ENCODE measurements at places on chromosomes 16 and 17.
A peak's percentile ranks its signal among the peaks of the same experiment; 100 is the strongest.

- DNase-seq, result no peak
Measured at GRCh38 chr17:55248077-55248476, 16.7 kb upstream of the HLF start.

DNA sequence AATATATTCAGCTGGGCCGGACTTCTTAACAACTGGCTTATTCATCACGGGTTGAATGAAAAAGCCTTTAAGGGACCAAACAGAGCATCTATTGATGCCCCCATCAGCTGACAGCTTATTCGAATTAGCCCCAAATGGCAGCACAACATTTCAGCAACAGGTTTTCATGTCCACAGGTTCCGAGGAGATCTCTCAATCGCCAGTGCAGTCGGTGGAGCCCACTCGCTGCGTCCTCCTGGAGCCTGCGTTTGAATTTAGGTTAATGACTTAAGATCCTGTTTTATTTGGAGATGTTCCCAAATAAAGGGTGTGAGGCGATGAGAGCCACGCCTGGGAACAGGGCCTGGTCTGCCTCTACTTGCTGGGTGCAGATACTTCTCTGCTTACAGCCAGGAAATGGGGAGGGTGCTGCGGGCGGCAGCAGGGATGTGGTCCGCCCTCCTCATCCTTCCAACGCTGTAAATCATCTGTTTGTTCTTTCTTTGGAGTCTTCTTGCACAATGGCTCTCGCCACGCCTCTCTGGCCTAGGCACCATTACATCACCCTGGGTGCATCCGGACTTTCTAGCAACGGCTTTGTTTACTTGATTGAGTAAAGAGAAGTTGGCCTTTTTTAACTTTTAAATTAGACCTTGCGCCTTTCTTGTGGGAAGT lies 22.6 kb downstream of the NDE1 start:
- DNase-seq, result peak; percentile 58

DNA sequence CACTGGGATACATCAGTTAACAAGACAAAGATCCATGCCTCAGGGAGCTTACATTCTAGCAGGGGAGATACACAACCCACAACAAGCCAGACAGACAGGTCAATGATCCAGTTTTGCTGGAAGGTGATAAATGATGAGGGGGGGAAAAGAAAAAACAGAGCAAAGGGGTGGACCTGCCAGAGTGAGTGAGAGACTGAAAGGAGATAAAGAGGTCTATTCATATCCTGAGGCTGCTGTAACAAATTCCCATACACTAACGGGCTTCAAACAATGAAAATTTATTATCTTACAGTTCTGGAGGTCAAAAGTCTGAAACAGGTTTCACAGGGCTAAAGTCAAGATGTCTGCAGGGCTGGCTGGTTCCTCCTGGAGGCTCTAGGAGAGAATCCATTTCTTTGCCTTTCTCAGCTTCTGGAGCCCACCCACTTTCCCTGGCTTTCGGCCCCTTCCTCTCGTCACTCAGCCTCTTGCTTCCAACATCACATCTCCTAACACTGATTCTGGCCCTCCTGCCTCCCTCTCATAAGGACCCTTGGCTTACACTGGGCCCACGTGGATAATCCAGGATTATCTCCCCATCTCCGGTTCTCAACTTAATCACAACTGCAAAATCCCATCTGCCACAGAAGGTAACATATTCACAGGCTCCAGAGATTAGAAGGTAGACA lies 81.5 kb downstream of the GAS7 start:
- DNase-seq, result no peak

GRCh38 chr17:47822785-47823184 lies 1.2 kb upstream of the OSBPL7 start:
- no peak for DNase-seq

DNA sequence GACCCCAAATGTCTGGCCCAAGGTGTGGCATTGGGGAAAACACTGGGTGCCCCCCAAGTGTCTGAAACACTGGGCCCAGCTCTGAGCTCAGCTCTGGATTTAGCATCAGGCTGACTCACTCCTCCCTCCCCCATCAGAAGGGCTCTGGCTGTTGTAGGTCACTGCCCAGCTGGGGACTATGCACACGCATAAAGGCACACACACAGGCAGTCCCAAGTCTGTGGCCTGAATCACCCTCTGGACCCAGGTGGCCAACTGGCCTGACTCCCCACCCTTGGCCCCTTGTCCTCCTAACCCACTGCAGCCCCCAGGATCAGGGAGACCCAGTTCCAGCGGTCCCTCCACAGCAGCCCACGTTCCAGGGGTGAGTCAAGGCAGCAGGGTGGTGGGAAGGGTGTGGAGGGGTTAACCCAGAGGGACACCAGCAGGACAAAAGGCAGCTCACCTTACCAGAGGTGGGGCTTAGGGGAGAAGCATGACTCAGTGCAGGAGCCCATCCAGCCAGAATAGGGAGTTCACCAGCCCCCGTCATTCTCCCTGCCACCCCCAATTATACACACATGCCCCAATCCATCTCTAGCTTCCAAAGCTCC lies 47.0 kb downstream of the MYO18A start:
- DNase-seq, result peak; percentile 2

GRCh38 chr17:59892251-59892923 lies 356 bp downstream of the TUBD1 start:
- DNase-seq, result no peak

- no peak for DNase-seq
Measured at GRCh38 chr17:81056312-81056711, 21.4 kb downstream of the BAIAP2 start.

DNA sequence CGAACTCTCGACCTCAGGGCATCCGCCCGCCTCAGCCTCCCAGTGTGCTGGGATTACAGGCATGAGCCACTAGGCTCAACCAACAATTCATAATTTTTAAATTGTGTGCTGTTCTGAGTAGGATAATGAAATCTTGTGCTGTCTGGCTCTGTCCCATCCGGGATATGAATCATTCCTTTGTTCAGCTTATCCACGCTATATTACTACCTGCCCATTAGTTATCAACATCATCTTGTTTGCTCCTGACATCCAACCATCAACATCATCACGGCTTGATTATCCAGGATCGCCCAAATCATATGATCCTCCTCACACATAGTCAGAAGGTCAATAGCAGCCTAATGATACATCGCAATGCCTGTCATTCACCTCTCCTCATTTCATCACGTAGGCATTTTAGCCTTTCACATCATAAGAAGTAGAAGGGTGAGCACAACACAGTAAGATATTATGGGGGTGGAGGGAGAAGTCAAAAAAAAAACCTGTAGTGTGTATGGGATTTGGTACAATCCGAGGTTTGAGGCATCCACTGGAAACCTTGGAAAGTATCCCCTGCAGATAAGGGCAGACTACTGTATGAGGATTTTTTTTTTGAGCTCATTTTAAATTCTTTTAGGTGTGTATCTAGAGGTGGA lies 77.0 kb upstream of the SIAH1 start:
- DNase-seq, result no peak

DNA sequence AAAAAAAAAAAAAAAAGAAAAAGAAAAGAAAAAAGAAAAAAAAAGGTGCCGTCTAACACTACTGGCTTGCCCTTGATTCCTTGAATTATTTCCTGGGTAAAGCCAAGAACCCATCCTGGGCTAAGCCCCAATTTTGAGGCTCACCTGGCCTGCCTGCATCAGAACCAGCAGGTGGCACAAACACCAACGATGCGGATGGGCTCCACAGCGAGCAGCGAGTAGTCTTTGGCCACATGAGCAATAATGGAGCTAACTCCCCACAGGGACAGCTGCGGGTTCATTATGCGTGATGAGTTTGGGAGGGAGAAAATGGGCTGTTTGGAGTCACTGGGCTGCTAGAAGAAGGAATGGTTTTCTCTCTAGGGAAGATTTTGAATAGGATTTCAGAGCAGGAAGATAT lies 91.1 kb downstream of the ASIC2 start:
- DNase-seq, result no peak

DNA sequence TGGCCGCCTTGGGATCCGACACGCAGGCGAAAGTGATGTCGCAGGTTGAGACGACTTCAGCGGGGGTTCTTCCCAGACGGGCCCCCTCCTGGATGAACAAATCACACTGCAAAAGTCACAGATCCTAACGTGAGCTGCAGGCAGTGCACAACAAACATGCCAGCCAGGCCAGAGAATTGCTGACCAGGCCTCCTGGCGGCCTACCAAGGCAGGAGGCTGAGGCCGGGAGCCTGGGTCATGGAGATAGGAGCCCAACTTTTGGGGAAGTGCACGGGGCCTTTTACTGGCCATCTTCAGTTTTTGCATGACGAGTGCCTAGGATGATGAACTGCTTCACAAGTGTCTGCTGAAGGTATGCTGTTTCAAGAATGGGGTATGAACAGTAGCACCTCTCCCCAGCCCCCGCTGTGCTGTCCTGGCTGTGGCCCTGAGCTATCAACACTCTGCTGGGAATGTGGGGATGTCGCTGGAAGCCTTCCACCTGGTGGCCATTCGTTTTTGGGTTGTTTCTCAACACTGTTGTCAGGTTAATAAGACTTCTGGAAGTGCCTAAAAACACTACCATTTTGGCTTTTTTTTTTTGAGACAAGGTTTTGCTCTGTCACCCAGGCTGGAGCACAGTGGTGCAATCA lies 12.2 kb upstream of the ROGDI start:
- no peak for DNase-seq

- DNase-seq, result no peak
Measured at GRCh38 chr16:8739989-8740704, 57.3 kb downstream of the TMEM186 start.

GRCh38 chr16:78789561-78789960 lies 690.1 kb downstream of the WWOX start:
- no peak for DNase-seq

DNA sequence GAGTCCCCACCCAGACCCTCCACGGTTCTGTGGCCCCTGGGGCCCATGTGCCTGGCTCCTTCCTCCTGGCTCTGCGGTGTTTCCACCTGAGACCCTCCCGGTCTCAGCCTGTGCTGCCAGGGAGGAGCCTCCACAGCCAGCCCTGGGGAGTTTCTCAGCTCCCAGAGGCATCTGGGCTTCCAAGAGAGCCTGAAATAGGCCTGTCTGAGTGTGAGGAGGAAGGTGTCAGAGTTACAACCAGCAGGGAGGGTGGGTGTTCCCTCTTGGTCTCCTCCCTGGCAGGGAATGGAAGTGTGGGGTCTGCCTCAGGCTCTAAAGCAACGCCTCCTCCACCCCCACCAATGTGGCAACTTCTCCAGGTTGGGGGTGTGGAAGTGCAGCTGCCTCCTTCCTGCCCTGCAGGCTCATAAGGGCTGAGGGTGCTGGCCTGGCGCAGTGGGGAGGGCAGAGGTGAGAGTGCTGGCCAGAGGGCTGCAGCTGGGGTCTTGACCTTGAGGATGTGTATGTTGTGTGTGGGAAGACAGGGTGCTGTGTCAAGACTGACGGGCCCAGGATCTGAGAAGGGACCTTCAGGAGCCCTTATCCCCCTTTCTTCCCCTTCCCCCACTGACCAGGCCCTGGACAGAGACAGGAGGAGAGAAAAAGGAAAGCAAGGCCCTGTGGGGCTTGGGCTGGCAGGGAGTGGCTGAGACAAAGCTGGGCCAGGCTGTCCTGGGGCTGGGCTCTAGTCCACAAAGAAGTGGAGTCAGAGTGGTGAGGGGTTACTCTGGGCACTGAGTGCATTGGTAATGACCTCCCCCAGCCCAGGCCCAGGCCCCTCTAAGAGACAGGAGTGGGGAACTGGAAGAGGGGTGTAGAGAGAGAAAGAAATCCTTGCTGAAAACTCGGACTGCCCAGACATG lies 2.4 kb downstream of the CYGB start:
- DNase-seq, result no peak

DNA sequence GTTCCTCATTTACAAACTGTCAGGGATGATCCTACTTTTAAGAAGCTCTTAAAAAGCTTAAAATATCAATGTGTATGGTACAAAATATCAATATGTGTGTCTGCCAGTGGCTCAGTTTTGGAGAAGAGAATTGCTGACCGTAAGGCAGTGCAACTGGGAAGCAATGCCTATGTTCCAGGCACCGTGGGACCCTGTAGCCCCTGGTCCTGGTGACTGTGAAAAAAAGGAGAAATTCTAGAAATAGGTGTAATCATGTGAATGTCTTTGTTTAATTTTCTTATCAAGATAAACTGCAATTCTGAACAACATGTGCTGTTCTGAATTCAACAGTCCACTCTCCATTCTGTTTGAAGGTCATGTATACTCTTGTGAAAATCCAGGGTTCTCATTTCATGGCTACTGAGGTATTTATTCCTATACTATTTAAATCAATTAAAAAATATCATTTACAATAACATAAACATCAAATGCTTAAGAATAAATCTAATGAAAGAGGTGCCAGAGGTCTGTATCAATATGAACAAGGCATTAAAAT lies 9.4 kb upstream of the HP start:
- DNase-seq, result no peak

DNA sequence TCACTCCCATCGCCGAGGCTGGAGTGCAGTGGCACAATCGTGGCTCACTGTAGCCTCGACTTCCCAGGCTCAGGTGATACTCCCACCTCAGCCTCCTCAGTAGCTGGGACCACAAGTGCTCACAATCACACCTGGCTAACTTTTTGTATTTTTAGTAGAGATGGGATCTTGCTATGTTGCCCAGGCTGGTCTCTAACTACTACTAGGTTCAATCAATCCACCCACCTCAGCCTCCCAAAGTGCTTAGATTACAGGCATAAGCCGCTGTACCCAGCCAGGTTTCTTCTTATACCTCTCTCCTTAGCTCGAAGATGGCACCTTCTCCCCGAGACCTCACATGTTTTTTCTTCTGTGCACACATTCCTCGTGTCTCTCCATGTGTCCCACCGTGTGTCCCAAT lies 3.0 kb downstream of the TSPAN10 start:
- no peak for DNase-seq

All from SHP77 (cell line).